Urothelium cell line (cell line): ENCODE measurements at places on chromosomes 2 and 18.

DNA sequence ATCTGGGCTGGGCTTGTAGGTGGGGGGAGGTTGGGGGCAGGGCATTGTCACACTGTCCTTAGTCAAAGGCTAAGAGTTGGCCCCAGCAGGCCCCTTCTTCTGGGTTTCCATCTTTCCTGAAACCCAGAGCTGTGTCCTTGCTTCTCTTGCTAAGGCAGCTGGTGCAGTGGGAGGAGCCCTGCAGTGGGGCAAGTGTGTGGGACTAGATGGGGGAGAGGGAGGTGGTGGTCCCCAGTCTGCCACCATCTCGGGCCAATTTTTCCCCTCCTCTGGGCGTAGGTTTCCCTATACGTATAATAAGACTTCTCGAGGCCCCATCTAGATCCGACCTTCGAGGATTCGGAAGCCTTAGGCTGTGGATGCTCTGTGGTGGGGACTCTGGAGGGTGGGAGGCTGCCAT, 3.5 kb downstream of the KCNF1 start:
- DNase-seq, result no peak

GRCh38 chr2:120964819-120965218, 229.2 kb downstream of the GLI2 start:
- DNase-seq, result no peak

DNA sequence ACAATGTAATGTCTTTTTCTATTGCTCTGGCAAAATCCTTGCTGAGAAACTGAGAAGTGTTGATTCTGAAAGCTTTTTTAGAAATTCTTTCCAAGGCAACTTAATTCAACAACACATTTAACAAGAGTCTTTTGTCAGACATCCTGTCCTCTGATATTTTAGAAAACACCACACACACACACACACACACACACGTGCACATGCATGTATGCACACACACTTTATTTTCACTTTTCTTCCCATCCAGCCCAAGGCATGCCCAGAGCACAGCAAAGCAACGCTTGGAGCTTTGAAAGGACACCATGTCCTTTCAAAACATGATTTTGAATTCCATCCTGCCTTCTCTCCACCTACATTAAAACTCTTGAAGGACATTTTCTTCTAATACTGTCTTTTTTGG, 116.1 kb downstream of the ATL2 start:
- DNase-seq, result no peak

- DNase-seq, result peak; percentile 18
Observed at GRCh38 chr2:43519643-43520221, 76.1 kb downstream of the THADA start.

DNA sequence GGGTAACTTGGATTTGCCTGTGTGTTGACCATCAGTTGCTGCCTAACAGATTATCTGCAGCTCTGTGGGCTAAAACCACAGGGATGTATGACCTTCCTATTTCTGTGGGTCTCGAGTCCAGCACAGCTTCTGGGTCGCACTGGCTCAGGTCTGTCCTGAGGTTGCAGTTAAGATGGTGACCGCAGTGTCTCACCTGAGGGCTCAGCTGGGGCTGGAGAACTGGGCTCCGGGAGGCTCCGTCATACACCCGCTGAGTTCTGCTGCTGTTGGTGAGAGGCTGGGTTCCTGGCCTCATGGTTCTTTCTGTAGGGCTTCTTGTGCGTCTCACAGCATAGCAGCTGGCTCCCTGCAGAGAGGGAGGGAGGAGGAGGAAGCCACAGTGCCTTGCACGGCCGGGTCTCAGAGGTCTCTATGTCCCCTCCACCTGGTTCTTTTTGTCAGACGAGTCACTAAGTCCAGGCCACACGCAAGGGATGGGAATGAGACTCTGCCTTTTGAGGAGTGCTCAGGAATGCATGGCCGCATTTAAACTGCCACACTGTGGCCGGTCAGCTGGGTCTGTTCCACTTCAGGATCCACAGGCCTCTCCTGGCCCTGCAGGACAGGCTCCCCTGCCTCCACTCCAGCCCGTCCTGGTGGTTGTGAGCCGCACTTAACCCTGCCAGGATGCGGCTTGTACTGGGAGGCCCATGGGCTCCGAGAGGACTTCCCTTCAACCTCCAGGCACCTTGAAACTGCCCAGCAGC, 67.2 kb downstream of the ADI1 start:
- no peak for DNase-seq

GRCh38 chr18:43855376-43855775, 578.1 kb upstream of the SYT4 start:
- no peak for DNase-seq

GRCh38 chr2:174335988-174336500, 1.3 kb downstream of the SP9 start:
- no peak for DNase-seq

GRCh38 chr18:3524706-3525105, 74.7 kb downstream of the TGIF1 start:
- no peak for DNase-seq
